ENCODE measurements at places on chromosomes 12 and 14.

- no peak for DNase-seq
Observed at GRCh38 chr12:14892726-14893505, 7.3 kb upstream of the MGP start.

- DNase-seq, result no peak
Observed at GRCh38 chr12:105922670-105923102, 216.1 kb downstream of the NUAK1 start.

- DNase-seq, result no peak
Observed at GRCh38 chr14:23932639-23933038, 20.9 kb upstream of the DHRS4 start.

DNA sequence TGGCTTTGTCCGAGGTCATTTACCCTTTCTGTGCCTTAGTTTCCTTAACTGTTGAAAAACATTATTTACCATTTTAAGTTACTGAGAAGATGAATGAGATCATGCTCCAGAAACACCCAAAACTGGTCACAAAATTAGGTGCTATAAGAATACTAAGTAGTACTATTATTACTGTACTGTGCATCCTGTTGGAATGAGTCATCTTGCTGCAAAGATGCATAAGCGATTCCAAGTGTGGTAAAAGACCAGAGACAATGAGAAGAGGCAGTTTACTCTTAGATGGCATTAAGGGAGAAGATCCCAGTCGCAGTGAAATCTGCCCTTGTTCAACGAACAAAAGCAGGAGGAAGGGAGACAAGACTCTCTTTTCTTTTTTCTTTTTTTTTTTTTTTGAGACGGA is 4.2 kb upstream of the PLEKHA5 start:
- DNase-seq, result no peak

DNA sequence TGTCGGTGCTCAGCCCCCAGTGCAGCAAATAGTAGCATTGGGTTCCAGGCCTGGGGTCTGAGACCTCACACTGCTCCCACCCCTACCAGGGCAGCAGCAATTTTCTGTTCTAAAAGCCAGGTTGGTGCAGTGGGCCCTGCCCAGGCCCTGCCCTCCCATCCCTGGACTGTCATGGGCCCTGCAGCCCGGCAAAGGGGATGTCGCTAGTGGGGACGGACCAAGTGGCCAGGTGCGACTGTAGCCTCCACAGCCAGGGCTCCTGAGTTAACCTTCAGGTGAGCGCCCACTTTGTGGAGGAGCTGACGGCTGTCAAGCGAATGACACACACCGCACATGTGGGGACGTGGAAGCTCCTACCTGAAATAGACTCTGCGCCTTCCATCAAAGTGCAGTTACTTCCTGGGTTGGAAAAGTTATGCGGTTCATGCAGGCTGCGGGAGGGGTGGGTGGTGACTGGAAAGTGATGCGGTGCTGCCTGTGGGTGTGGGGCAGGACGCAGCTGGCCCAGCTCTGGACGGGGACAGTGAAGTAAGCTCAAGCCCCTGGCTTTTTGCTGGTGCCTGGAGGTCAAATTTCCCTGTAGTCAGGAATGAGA is 1.5 kb downstream of the INF2 start:
- DNase-seq, result no peak
